ENCODE measurements at places on chromosomes 3 and 15.

- peak; percentile 75 for DNase-seq
Measured at GRCh38 chr3:150970665-150971324, 1.7 kb downstream of the CLRN1 start.

DNA sequence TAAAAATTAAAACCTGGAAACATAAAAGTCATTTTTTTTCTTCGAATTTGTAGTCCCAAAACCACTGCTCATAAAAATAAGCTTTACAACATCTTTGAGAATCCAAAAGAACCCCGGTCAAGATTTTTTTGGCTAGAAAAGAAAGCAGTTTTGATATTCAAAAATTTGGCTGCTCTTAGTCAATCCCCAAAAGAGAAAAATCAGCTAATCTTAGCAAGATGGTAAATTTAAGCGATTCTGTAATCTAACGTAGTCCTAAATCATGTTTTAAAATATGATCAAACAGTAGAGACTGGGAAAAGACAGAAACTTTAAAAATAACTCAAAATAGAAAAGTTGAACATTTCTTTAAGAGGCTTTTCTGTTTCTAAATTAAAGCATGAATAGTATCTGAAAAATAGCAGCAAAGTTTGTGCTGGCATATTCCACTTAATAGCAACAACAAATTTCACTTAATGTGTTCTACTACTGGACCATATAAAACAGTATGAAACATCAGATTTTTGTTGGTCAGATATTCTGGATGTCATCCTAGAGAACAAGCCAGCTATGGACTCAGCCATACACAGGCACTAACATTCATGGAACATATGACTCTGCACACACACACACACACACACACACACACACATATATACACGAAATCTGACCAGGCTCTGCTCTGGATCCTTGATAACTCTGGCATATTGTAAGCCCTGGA, 19.1 kb upstream of the NR2F2 start:
- peak; percentile 25 for DNase-seq

GRCh38 chr3:168267179-168267578, 171.5 kb upstream of the GOLIM4 start:
- DNase-seq: no peak

DNA sequence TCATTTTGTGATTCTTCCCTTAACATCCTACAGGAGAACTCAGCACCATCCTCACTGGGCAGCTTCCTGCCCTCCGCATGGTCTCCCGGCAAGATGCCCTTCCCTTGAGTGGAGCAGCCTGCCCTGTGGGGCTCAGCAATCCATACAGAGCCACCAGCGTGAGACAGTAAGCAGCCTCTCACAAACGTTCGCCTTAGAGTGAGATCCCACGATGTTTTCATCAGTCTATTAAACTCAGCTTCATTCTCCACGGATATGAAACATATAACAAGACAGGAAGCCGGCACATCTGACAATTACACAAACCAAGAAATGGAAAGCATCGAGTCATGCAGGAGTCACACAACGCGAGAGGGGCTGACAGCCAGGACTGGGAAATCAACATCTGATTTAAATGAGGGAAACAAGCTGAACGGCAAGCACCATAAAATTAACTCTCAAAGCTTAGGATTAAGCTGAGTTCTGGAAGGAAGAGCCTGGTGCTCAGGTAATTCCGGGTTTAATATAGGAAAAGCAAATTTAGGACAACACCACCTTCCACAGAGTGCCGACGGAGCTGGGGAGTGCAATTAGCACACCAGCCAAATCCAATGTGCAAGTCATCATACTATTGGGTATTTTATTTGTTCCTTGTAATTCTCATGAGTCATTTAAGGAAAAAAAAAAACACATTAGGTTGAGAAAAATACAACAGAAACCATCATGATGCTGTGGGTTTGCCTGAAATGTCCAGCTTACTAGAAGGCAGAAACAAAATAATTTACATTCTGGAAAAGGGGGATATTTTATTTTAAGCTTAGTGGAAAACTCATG, 272.0 kb downstream of the OCA2 start:
- DNase-seq: no peak

- DNase-seq: no peak
Measured at GRCh38 chr3:161740421-161740820, 243.8 kb downstream of the OTOL1 start.

Data from cardiac fibroblast (primary cell).